ENCODE measurements at places on chromosomes 4 and X.
A peak's percentile ranks its signal among the peaks of the same experiment; 100 is the strongest.

DNA sequence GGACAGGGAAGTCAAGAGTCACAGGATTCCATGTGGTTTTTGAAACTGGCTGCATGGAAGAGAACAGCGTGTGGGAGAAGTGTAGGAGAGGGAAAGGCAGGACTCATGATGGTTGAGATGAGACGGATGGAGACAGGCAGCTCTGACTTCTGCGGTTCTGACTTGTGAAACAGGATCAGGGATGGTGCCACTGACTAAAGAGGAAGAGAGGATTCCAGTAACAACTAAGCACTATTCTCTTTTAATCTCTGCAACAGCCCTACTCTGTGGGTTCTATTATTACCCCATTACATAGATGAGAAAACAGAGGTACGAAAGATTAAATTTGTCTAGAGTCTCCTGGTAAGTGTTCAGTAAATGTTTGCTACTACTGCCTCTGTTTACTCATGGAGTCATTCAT lies 156.3 kb downstream of the CBR4 start:
- no peak for DNase-seq

- peak; percentile 87 for DNase-seq
Observed at GRCh38 chrX:23503835-23504539, 163.3 kb upstream of the PRDX4 start.

DNA sequence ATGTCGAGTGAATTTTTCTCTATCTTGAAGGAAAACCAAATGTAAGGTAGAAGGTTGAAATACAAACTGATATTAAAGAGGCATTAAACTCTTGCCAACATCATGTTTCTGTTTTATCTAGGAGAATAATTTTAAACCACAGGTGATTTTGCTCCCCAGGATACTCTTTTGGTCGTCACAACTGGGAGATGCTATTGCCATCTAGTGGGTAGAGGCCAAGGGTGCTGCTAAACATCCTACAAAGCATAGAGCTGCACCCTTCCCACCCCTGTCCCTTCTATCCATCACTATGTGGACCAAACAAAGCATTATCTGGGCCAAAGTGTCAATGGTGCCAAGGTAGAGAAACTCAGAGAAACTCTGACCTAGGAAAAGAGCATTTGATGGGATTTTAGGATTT lies 154.6 kb upstream of the MAGEB2 start:
- DNase-seq, result peak; percentile 8

- DNase-seq, result no peak
Observed at GRCh38 chr4:1093391-1094335, 19.7 kb downstream of the RNF212 start.

DNA sequence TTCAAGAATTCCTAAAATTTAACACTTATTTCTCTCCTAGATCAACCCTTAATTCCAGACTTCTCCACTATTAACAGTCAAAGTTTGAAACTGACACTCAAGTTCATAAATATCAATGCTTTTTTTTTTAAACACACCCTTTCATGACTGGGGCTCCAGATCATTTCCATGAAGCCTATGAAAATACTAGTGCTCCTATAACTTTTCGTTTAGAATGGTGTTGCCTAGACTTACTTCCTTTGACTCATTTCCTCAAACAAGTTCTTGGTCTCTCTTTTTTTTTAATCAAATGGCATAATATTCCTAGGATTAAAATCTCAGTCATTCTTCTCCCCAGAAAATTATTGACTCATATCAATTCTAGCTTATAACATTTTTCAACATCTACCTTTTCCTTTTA lies 13.1 kb downstream of the ZMAT1 start:
- DNase-seq, result no peak

DNA sequence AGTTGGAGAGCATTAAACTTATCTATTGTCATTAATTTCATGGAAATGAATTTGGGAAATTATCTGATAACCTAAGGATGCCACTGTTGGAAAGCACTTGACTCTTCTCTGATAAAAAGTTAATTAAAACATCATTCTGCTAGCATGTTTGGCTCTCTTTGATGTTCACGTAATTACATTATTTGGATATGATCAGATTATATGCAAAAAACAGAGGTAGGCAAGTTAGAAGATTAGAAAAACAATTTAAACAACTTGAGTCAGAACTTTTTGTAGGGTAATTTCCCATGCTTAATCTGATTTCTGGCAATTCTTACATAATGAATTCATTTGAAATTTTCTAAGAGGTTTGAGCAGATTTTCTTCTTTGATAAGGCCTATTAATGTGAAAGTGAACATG lies 882.9 kb downstream of the TRAM1L1 start:
- DNase-seq, result no peak

DNA sequence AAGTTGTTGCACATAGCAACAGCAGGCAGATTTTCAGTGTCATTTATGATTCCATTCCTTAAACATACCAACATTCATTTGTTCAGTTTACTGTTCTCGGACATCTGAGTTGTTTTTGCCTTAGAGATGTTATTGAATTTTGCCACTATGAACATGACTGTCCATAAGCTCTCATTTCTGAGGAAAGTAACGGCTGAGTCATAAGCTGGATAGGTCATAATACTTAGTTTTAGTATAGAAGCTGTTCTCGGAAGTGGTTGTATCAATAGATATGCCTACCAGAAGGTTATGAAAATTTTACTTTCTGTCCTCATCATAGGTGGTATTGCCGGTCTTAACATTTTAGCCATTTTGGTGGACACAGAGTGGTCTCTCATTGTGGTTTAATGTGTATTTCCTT lies 157.1 kb upstream of the CLNK start:
- DNase-seq, result no peak

DNA sequence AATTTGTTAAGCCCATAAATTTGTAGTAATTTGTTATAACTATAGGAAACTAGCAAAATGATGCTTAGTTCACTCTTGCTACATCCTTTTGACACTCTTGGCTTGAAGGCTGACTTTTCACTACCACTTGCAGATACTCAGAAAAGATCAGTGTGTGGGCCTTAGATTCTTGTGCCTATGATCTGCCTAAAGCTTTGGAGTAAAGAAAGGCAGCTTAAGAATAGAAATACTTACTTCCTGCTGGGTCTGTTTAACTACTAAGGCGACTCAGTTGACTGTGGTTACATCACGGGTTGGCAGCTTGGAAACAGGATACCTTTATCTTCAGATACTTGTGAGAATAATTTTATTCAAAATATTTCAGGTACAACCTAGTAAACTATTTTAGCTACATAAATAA lies 201.4 kb upstream of the FMR1 start:
- no peak for DNase-seq

GRCh38 chrX:137747244-137748043 lies 181.5 kb downstream of the ZIC3 start:
- DNase-seq, result no peak

GRCh38 chr4:85837439-85837733 lies 362.4 kb downstream of the ARHGAP24 start:
- DNase-seq, result peak; percentile 44

DNA sequence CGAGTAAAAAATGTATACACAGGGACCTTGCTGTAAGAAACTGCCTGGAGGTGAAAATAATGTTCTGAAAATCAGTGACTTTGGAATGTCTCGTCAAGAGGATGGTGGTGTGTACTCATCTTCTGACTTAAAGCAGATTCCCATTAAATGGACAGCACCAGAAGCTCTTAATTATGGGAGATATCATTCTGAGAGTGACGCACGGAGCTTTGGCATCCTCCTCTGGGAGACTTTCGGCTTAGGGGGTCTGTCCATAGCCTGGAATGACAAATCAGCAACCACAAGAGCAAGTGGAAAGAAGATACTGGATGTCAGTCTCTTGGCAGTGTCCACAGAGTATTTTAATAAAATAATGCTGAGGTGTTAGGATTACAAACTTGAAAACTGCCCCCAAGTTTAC lies 129.4 kb downstream of the THOC2 start:
- DNase-seq, result peak; percentile 21

DNA sequence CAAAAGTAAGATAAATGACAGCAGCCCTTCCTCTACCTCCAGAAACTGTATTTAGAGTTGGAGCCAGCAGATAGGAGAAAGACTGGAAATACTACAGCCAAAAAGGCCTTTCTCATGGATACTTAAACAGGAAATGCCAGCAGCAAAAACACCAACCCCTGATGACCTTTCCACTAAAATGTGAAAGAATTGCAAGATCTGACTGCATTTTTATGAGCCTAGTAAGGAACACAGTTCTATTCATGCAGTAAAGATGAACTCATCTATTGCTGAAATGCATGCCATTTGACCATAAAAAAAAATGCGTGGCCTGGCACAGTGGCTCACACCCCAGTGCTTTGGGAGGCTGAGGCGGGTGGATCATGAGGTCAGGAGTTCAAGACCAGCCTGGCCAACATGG lies 19.9 kb downstream of the ABCG2 start:
- DNase-seq, result peak; percentile 69

DNA sequence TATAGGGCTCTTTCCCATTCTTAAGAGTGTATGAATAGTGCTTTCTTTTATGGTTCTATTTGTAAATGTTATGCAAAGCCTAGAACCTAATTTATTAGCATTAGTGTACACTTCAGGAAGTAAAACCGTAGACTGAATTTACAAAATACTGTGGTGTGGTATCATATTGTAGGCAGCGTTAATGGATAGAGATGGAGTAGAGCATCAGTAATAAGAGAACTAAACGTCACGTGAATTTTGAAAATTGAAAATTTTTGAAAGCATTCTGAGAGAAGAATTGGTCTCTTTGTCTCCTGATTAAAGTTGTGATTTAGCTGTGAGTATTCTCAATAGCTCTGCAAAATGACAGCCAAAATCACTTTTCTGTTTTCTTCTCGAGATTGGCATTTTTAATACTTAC lies 2.9 kb downstream of the STIM2 start:
- DNase-seq, result no peak

- peak; percentile 41 for DNase-seq
Observed at GRCh38 chr4:153733751-153734448, 25.9 kb downstream of the RNF175 start.

GRCh38 chr4:140641789-140642439 lies 73.2 kb upstream of the UCP1 start:
- peak; percentile 20 for DNase-seq

DNA sequence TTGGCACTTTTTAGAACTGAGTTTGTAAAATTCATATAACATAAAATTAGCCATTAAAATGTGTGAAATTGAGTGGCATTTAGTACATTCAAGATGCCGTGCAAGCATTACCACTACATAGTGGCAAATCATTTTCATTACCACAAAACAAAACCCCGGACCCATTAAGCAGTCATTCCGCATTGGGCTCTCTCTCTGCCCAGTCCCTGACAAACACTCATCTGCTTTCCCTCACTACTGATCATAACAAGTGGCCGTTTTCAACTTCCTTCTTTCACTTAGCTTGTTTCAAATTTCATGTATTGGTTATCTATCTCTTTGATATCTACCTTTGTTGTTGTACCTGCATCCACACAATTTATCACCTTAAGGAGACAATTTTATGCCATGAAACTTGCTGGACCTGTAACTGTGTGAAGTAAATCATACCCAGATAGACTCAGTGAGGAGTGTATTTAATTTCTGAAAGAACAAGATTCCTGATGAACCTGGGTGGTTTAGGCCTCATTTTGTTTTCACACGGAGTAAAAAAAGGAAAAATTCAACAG lies 202.1 kb downstream of the OR13H1 start:
- no peak for DNase-seq

- no peak for DNase-seq
Observed at GRCh38 chrX:10208281-10208856, 51.6 kb downstream of the CLCN4 start.

- DNase-seq, result no peak
Observed at GRCh38 chrX:93332329-93332728, 341.0 kb downstream of the NAP1L3 start.
